PC-9 (cell line): ENCODE measurements at places on chromosomes 5 and 9.

GRCh38 chr5:67526793-67527192 is 330.2 kb upstream of the CD180 start:
- DNase-seq = no peak

- no peak for DNase-seq
Measured at GRCh38 chr5:1436681-1437080, 8.6 kb downstream of the SLC6A3 start.

- DNase-seq = no peak
Measured at GRCh38 chr9:14678776-14679175, 14.5 kb downstream of the ZDHHC21 start.

- DNase-seq = peak; percentile 55
Measured at GRCh38 chr5:44774279-44774880, 34.4 kb upstream of the MRPS30 start.
